ENCODE measurements at places on chromosomes 2 and 18.

DNA sequence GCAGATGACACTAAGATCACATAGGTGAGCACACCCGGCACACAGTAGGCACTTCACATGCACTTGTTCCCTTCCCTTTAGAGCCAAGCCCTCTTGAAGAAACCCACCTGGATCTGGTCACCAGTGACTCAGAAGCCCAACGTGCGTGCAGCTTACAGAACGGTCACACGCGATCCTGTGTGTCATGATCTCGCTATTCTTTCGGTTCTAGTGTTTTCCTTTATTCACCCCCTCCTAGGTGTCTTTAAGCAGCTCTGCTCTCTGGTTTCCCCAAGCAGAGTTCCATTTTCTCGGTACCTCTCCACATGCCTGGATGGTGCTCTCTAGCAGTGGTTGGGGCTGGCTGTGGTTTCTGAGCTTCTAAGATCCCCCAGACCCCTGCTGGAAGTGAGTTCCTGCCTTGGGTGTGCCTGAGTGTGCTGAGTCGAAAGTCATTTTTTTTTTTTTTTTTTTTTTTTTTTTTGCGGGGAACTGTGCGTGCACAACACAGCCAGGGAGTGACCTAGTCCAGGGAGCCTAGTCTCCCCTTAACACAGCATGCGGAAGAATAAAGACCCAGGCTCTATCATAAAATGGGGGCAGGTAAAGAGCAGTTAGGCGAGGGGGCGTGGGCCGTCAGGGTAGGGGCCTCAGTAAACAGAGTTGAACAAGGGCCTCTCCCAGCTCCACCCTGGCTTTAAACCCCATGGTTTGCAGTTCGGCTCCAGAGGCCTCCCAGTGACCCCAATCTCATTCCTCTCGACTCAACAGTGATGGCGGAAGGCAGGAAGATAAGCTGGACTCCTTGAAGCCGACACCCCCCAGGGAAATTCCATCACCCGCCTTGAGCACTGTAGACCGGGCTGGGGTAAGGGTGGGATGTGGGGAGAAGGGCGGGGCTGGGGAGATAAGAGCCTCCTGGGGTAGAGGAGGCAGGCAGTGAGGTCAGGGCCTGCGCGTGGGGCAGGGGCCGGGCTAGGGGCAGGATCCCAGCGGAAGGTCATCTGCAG lies 29.8 kb upstream of the DNMT3A start:
- DNase-seq: no peak

- DNase-seq: no peak
Observed at GRCh38 chr18:34697233-34697632, 12.9 kb upstream of the DTNA start.

GRCh38 chr2:205568620-205569019 lies 113.7 kb upstream of the NRP2 start:
- no peak for DNase-seq

- DNase-seq: no peak
Observed at GRCh38 chr2:239935789-239936758, 89.1 kb downstream of the NDUFA10 start.

DNA sequence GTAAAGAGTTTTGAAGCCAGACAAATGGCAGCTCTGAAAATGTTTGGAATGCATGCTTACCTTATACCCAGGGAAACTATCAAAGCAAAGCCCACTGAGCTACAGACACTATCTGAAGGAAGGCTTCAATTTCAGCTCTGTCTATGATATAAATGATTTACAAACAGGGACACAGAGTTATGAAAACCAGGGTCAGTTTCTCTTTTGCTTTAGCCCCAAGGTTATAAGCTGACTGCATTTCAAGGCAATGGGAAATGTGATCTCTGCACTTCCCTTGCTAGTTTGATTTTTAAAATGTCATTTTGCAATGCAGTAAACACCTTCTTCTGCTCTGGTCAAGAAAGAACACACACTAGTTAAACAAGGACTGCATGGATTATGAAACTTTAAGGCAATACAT lies 65.2 kb upstream of the CCDC195 start:
- DNase-seq: no peak

GRCh38 chr2:60867007-60867406 lies 14.4 kb upstream of the REL start:
- no peak for DNase-seq

DNA sequence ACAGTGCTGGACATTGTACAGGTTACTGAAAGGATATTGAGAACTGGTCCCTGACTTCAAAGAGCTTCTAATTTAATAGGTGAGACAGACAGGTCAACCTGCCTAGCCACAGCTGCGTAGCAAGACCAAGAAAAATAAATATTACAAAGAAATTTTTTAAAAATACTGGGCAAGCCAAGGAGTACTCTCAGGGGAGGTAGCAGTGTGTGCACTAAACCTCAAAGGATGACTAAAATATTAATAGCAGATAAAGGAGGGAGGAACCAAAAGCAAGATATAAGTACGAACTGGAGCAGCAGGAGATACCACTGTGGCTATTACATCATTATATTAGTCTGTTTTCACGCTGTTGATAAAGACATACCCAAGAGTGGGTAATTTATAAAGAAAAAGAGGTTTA lies 14.9 kb downstream of the SCG2 start:
- DNase-seq: no peak

- no peak for DNase-seq
Observed at GRCh38 chr2:125444106-125444505, 1211.9 kb upstream of the GYPC start.

- no peak for DNase-seq
Observed at GRCh38 chr2:164840930-164841718, 499 bp downstream of the COBLL1 start.

DNA sequence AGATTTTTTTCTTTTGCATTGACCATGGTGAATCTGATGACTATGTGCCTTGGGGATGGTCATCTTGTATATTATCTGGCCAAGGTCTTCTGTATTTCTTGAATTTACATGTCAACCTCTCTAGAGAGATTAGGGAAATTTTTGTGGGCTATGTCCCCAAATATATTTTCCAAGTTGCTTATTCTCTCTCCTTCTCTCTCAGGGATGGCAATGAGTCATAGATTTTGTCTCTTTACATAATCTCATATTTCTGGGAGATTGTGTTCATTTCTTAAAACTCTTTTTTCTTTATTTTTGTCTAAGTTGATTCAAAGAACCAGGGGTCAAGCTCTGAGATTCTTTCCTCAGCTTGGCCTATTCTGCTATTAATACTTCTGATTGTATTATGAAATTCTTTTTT lies 9.9 kb downstream of the GKN2 start:
- DNase-seq: no peak

GRCh38 chr2:108534584-108535356 lies 500 bp downstream of the LIMS1 start:
- DNase-seq: peak; percentile 11

DNA sequence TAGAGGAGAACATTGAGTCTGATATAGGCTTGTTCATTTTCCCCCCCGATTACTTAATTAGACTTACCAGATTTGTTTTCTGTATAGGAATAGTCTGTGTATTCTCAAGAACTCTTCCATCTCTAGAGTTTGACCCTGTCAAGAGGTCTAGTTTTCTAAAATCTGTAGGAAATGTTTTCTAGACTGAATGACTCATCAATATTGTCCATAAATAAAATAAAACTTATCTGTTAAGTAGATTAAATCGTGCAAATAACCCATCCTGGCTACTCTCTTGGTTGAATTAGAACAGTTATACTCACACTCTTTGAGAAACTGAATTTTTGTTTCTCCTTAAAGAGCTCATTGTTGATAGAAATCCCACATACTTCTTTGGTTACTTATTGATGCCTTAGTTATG lies 299.2 kb upstream of the CWC22 start:
- no peak for DNase-seq

DNA sequence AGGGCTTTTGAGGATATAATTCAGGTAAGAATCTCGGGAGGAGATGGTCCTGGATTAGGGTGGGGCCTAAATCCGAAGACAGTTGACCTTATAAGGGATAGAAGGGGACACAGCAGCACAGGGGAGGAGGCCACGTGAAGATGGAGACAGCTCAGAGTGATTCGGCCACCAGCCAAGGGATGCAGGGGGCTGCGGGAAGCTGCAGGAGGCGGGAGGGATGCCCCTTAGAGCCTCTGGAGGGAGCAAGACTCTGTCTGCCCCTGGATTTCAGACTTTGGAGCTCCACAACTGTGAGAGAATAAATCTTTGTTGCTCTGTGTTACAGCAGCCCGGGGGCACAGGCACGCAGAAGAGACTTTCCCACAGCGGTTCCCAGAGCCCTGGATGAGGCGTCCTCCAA lies 143.7 kb downstream of the ASB1 start:
- no peak for DNase-seq

DNA sequence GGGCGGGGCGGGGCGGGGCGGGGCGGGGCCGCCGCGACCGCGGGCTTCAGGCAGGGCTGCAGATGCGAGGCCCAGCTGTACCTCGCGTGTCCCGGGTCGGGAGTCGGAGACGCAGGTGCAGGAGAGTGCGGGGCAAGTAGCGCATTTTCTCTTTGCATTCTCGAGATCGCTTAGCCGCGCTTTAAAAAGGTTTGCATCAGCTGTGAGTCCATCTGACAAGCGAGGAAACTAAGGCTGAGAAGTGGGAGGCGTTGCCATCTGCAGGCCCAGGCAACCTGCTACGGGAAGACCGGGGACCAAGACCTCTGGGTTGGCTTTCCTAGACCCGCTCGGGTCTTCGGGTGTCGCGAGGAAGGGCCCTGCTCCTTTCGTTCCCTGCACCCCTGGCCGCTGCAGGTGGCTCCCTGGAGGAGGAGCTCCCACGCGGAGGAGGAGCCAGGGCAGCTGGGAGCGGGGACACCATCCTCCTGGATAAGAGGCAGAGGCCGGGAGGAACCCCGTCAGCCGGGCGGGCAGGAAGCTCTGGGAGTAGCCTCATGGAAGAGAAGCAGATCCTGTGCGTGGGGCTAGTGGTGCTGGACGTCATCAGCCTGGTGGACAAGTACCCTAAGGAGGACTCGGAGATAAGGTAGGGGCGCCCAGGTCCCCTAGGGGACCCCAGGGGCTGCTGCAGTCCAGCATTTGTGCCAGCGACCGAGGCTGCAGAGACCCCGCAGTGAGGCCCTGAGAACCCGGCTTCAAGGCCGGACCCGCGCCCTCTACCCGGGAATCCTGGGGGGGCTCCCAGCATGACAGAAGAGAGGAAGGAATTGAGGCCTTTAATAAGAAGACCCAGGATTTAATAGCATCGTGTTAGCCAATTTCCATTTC lies at the start of gene KHK:
KHK (plus strand) TSS at position 49 of the 870 bp plus-strand sequence; CDS start at position 537, 488 bp downstream.
- no peak for DNase-seq

GRCh38 chr2:163732727-163733126 lies 3.1 kb downstream of the FIGN start:
- DNase-seq: no peak
